Pancreas (tissue), 10 donors: ENCODE measurements at places on chromosomes 3 and 15. TPM values are rescaled to one million over a fixed set of nuclear protein-coding genes. Genes with fewer than 3 reads are reported as not detected.

DNA sequence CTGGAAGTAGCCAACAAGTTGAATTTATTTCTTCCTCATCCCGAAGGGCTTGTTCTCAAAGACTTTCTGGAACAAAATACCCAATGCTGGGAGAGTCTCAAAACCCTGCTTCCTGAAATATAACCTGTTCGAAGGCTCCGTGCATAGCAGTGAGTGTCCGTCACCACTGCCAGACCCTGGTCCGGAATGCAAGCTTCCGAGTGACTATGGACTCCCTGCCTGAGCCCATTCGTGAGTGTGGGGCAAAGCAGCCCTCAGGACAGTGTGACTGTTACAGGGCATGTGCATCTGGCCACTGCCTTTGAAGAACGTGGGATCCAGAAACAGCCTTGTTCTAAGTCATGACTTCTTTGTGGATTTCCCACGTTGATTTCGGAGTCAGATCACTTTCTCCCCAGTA lies 214.5 kb upstream of the IGF1R start:
- no peak for DNase-seq
- no peaks in the 10 kb centered on the region for H3K4me1 ChIP-seq
- H3K36me3 ChIP-seq: no peaks in the 10 kb centered on the region
- no peak overlapping the region for H3K27ac ChIP-seq

DNA sequence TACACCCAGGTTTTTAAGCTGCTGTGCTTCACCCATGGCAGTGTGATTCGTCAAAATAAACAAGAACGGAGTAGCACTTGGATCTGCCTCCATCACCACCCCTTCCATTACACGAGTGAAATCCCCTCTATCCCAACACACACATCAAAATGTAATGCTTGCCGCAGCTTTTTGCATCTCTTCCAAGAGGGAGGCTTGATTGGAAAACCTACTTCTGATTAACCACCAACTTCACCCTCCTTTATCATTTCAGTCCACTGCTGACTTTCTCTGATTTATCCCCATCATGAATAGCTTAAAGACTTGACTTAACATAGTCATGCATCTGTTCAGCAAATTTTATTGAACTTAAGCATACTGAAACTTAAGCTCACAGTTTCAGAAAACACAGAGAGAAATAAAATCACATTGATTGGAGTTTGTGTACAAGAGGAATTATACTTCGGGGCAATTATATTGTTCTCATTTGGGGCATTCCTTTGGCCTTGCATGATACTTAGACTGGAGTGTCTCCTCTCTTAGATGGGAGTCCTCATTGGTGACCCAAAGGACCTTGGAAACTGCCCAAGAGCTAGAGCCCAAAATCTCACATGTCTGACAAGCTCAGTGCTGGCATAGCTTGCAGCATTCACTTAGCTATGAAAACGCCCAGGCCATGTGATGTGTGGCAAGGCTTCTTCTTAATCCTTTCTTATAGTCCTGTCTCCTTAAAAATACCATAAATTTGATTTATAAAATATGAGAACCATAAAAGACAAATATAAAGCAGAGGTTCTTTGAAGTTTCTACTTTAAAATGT lies 124.3 kb upstream of the UMPS start:
- peaks cover 4% of the 10 kb centered on the region for H3K4me1 ChIP-seq
- DNase-seq: no peak
- no peak overlapping the region for H3K27ac ChIP-seq
- no peak overlapping the region for H3K4me3 ChIP-seq
- no peaks in the 10 kb centered on the region for H3K27me3 ChIP-seq
- no peaks in the 10 kb centered on the region for H3K36me3 ChIP-seq

DNA sequence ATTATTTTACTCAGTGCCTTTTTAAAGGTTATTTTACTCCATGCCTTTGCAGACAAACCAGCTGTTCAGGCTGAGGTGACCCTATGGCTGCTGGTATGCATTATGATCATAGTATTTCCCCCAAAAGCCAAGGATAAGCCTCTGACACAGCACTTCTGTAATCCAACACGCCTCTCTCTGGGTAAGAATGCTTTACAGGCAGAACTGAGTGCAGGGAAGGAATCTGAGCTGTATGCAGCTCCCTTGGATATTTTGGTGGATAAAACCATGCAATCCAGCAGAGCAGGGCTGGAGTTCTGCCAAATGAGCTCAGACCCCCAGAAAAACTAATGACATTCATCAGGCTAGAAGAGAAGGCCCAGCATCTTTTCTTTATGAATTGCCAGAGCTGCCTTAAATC lies 11.7 kb upstream of the MAP1A start:
- no peak for DNase-seq
- H3K36me3 ChIP-seq: no peaks in the 10 kb centered on the region
- H3K4me3 ChIP-seq: no peak overlapping the region
- H3K4me1 ChIP-seq: no peaks in the 10 kb centered on the region
- no peaks in the 10 kb centered on the region for H3K27me3 ChIP-seq

The SLC28A1 gene
- 0.11 TPM for polyA plus RNA-seq

GRCh38 chr3:171044835-171045793 lies 18.6 kb upstream of the SLC2A2 start:
- no peaks in the 10 kb centered on the region for H3K4me1 ChIP-seq
- H3K36me3 ChIP-seq: no peaks in the 10 kb centered on the region
- H3K4me3 ChIP-seq: no peak overlapping the region

- peaks cover 34% of the 10 kb centered on the region for H3K4me1 ChIP-seq
- no peak overlapping the region for H3K27ac ChIP-seq
- H3K27me3 ChIP-seq: no peaks in the 10 kb centered on the region
- H3K36me3 ChIP-seq: no peaks in the 10 kb centered on the region
- no peak for DNase-seq
- H3K4me3 ChIP-seq: no peak overlapping the region
Measured at GRCh38 chr3:188292251-188292650, 138.3 kb downstream of the LPP start.

The ARNT2 gene
- 3.5 TPM for polyA plus RNA-seq

DNA sequence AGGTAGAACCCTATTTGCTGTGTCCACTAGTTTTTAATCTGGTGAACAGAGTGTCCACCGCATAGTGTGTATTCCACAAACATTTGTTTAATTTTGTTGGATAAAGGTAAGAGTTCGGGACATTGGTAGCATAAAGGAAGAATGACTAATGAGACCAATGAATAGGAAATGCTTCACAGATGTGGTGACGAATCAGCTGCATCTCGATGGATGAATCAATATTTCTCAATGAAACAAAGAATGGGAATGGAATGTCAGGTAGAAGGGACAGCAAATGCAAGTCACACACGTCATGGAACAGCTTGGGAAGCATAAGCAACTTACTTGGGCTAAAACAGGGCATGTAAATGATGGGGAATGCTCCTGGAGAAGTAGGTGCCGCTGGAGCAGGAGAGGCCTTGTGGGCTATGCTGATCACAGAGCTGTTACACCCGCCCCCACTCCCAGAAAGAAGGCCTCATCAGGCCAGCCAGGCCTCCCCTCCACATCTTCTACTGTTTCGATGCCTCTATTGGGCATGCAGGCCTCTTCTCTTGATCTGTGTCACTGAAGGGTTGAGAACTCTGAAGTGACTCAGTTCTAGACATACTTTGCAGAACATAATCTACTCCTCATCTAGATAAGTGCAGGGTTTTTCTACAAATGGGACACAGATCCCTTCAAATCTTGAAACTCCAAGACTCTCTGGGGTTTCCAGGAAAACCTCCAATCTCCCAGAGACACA lies 120.0 kb upstream of the GADL1 start:
- no peaks in the 10 kb centered on the region for H3K36me3 ChIP-seq
- no peaks in the 10 kb centered on the region for H3K27me3 ChIP-seq
- no peak overlapping the region for H3K4me3 ChIP-seq
- no peak for DNase-seq

- H3K36me3 ChIP-seq: no peaks in the 10 kb centered on the region
- no peak for DNase-seq
- no peak overlapping the region for H3K27ac ChIP-seq
- no peaks in the 10 kb centered on the region for H3K27me3 ChIP-seq
- H3K4me3 ChIP-seq: no peak overlapping the region
Measured at GRCh38 chr3:46406443-46406787, 451 bp downstream of the CCR5AS start.

- H3K36me3 ChIP-seq: no peaks in the 10 kb centered on the region
- no peaks in the 10 kb centered on the region for H3K27me3 ChIP-seq
- no peak overlapping the region for H3K27ac ChIP-seq
- no peaks in the 10 kb centered on the region for H3K4me1 ChIP-seq
- H3K4me3 ChIP-seq: no peak overlapping the region
Measured at GRCh38 chr3:188197388-188197847, 43.5 kb downstream of the LPP start.

GRCh38 chr15:69359722-69360121 lies 54.4 kb upstream of the KIF23 start:
- no peaks in the 10 kb centered on the region for H3K36me3 ChIP-seq
- no peaks in the 10 kb centered on the region for H3K4me1 ChIP-seq
- no peak overlapping the region for H3K4me3 ChIP-seq
- H3K27me3 ChIP-seq: no peaks in the 10 kb centered on the region
- no peak overlapping the region for H3K27ac ChIP-seq

DNA sequence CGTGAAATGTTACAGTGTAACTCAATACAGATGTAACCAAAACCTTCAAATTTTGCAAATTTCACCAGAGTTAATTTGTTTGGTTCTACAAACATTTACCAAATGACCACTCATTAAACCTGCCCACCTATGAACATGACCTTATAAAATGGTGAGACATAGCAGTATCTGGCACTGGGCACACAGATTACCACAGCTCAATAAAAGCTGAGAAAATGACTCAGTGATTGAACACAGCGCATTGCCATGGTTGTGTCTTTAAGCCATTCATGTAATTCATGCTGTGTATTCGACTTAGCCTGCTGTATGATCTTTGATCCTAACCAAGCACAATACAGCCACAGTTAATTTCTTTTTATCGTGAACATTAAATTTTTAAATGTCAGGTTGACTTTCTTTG lies 11.3 kb downstream of the PPARG start:
- no peaks in the 10 kb centered on the region for H3K27me3 ChIP-seq
- DNase-seq: no peak
- H3K27ac ChIP-seq: no peak overlapping the region
- no peak overlapping the region for H3K4me3 ChIP-seq
- no peaks in the 10 kb centered on the region for H3K36me3 ChIP-seq

The KLHDC8B gene
- 11.8 TPM for polyA plus RNA-seq

DNA sequence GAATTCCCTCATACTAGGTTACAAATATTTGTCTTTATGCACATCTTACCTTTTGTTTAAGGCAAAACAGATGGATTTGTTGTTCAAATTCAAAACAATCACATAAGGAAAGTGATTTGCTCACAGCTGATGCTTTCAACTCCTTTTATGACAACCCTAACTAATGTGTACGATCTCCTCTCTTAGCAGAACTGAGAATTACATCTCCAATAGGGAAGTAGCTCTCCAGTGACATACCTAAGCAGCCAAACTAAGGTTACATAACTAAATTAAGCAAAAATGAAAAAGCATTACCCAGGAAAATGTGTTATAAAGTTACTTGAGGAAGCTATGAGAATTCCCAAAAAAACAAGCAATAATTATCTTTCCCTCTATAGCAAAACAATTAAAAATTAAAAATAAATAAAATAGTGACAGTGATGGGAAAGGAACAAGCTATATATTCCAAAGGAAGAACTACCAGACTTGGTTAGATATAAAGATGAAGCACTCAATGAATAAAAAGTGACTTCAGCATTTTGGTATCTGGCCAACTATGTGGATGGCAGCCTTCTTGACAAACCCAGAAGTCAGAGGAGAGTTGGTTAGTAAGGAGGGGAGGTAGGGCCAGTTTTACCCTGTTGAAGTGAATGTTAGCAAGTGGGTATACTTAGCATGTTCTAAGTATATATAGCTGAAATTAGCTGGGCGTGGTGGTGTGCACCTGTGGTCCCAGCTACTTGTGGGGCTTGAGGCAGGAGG lies 32.4 kb downstream of the PEAK1 start:
- no peaks in the 10 kb centered on the region for H3K36me3 ChIP-seq
- no peaks in the 10 kb centered on the region for H3K27me3 ChIP-seq
- H3K4me1 ChIP-seq: no peaks in the 10 kb centered on the region
- no peak for DNase-seq
- no peak overlapping the region for H3K4me3 ChIP-seq

DNA sequence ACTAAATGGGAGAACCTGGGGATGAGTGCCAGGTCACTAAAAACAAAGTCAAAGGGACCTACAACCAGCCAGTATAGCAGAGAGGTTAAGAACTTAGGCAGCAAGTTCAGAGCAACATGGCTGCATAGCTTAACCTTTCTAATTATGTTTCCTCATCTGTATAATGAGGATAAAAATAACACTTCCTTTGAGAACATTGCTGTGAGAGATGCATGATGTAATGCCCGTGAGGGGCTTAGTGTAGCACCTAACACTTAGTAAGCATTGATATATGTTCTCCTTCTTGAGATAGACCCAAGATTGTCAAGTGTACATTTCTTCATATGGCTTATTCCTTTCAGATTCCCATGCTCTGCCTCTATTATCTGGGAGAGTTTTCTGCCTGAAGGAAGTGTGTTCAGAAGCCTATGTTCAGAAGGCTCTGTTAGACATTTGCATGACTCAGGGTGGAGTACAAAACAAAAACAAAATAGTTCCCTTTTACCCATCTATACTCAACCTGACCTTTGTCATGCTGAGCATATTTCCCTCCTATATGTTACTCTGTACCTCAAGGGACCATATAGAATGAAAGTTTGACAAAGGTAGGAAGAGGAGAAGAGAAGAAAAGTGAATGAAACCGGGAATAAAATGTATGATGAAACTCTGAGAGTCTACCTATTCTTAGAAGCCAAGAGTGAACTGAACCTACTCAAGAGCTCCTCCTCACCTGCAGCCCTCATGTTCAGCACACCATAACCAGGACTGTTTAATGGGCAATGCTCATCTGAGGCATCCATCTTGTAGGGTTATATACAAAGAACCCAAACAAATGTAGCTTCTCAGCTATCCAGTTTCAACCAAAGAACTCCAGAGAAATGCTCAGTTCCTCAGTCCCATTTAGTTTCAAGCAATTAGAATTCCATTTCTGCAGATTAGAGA lies 70.7 kb upstream of the KCNMB2 start:
- no peaks in the 10 kb centered on the region for H3K4me1 ChIP-seq
- H3K4me3 ChIP-seq: no peak overlapping the region
- DNase-seq: no peak
- no peak overlapping the region for H3K27ac ChIP-seq
- H3K27me3 ChIP-seq: no peaks in the 10 kb centered on the region

DNA sequence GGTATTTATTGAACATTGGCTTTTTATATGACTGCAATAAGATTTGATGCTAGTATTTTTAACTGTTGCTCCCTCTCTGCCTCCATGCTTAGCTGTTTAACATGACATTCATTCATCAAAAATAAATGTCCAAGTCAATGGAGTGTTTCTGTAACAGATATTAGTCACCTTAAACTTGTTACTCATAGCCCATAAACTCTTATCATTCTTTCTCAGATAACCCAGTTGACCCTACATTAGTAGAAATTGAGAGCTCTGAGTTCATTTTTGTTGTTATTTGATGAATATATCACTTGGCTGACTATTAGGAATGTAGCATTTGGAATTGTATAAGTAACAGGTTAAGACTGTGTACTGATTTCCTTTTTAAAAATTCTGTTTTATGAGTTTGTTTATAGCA lies 201.1 kb downstream of the UBE2E2 start:
- H3K4me3 ChIP-seq: no peak overlapping the region
- H3K27me3 ChIP-seq: no peaks in the 10 kb centered on the region
- no peak for DNase-seq
- H3K36me3 ChIP-seq: no peaks in the 10 kb centered on the region
